Effector memory CD4-positive, alpha-beta T cell (primary cell): ENCODE measurements at places on chromosomes 3 and 15.

- DNase-seq: no peak
Measured at GRCh38 chr3:193714523-193715137, 121.6 kb downstream of the OPA1 start.

DNA sequence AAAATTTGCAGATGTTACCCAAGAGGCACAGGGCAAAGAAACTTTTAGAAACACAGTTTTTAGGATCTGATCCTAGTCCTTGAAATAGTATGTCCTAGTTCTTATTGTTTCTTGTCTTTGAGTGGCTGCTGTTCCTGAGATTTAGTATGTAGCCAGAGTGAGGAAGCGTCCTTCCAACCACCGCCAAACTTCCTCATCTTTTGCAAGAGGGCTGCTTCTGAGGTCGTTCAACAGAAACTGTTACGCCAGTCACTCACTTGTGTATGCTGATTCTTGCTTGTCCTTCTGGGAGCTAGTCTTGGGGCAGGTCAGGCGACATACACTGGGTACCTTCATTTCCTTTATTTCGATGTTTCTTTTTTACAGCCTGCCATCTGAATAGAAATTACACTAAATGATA lies 577.3 kb upstream of the ZNF717 start:
- no peak for DNase-seq

DNA sequence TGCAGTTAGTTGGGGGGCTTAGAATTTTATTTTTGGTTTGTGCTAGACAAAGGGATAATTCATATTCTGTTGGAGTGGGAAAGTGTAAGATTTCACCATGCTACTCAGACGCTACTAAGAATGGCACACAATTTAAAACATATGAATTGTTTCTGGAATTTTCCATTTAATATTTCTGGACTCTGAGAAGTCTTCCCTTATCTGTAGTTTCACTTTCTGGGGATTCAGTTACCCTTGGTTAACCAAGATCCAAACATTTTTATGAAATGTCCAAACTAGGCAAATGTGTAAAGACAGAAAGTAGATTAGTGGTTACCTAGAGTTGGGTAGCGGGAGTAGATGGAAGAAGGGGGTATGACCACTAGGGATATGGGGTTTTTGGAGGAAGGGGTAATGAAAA lies 53.1 kb downstream of the TCF12 start:
- no peak for DNase-seq

DNA sequence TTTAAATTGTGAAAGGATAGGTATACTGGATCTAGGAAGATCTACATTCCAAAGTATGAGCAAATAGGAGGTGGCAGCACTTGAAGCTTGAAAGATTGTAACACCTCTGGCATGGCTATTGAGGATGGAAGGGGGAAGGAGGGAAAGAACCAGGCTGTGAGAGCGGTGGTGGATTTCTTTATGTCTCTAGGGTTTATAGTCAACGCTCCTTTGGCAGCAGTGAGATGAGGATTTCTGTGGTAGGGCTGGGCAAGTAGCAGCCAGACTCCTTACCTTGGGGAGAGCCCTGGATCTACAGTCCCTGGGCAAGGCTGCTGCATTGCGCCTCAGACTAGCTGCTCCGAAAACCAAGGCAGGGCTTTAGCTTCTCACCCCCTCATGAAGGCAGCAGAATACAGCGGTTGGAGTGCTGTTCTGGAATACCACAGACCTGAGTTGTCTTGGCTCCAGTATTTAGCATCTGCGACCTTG lies 53.2 kb downstream of the MEF2A start:
- no peak for DNase-seq

DNA sequence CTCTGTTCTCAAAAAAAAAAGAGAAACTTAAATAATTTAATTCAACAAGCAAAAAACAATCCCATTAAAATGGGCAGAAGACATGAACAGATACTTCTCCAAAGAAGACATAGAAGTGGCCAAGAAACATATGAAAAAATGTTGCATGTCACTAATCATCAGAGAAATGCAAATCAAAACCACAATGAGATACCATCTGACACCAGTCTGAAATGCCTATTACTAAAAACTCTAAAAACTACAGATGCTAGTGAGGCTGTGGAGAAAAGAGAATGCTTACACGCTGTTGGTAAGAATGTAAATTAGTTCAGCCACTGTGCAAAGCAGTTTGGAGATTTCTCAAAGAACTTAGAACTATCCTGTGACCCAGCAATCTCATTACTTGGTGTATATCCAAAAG lies 382.9 kb downstream of the OTOL1 start:
- no peak for DNase-seq

GRCh38 chr15:73335026-73335425 lies 33.7 kb downstream of the HCN4 start:
- DNase-seq: no peak

- no peak for DNase-seq
Measured at GRCh38 chr3:193207290-193208273, 33.4 kb upstream of the PLAAT1 start.

GRCh38 chr3:56869157-56869889 lies 67.6 kb upstream of the ARHGEF3 start:
- DNase-seq: no peak
